ENCODE measurements at places on chromosomes 4 and X. TPM values are rescaled to one million over a fixed set of nuclear protein-coding genes. Genes with fewer than 3 reads are reported as not detected.
A peak's percentile ranks its signal among the peaks of the same experiment; 100 is the strongest.

DNA sequence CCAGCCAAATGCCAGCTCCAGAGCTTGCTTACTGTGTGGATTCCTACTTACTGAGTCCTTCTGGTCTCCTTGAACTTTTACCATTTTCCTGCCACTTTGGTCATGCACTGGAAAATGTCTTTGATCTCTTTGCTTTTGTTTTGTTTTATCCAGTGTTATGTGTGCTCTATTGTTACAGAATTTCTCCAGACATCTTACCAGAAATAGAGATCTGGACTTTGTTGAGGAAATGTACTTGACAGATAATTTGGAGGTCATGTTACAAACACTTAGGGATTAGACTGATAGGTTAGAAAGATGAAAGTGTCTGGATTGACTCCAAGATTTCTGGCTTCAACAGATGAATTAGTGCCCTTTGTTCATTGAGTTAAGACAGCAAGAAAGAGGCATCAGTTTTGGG, 5.7 kb upstream of the ZNF330 start:
- DNase-seq: no peak

DNA sequence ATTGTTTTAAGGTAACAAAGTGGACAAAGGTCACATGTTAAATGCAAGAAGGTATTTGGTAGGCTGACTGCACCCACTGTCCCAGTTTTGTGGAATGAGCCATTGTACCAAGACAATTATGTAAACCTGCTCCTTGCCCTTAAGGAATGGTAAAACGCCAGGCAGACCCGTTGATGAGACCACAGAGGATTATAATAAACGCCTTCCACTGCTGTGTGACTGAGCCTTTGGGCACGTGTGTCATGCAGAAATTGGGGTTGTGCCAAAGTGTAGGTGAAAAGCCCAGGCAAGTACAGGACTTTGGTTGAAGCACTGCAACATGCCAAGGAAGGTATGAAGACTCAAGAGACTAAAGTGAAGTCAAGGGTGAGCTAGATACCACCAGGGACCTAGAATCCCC, 59.7 kb downstream of the LRRC66 start:
- no peak for DNase-seq

DNA sequence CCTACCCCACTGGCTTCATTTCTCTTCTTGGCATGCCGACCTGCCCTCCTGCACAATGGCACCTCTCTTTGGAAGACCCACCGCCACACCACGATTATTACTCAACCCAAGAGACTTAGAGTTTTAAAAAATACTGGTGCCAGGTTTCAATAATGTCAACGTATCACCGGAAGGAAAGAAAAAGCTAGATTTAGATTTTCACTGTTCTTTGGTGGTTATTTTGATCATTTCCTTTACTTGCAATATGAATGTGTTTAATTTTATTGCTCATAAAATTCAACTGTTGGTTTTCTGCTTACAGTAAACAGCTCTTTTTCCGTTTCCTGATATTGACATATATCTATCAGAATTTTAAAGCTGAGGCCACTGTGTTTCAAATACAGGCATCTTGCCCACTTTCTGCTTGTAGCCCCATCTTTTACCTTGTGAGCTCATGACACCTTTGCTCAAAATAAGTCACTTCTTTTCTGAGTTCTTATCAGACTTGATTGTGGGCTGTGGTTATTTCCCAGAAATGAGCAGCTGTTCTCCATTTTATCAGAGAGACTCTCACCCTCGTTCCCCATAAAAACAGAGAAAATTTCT, 439.1 kb downstream of the INPP4B start:
- DNase-seq: no peak

Gene DDX3X
- 96.4 TPM for total RNA-seq

Gene CFP
- total RNA-seq: 4.2 TPM

- DNase-seq: no peak
Measured at GRCh38 chr4:176814770-176815169, 22.0 kb upstream of the VEGFC start.

Gene GLRA3
- total RNA-seq: 1.1 TPM

DNA sequence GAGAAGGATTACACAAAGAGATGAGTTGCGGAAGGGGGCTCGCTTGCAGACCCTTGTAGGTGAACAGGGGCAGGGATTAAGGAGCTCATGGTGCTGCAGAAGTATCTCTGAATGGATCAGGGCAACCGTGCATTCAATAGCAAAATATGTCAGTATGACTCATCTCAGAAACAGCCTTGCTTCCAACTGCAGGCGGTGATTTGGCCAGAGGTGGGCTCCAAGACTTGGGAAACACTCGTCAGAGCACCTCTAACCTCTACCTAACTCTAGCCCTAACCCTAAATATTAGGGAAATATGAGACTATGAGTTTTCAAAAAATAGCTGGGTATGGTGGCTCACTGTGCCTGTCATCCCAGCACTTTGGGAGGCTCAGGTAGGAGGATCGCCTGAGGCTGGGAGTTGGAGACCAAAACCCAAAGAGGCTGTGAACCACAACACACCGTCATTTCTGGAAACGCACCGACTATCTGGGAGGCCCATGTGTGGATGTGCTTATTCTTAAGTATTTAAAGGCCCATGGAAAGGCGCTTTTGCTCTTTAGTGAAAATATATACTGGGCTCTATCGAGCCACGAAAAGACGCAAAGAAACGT, 102.6 kb downstream of the DHRSX start:
- DNase-seq: no peak

GRCh38 chr4:177322881-177323280, 13.2 kb downstream of the NEIL3 start:
- no peak for DNase-seq

Gene GPR119
- not detected for total RNA-seq

DNA sequence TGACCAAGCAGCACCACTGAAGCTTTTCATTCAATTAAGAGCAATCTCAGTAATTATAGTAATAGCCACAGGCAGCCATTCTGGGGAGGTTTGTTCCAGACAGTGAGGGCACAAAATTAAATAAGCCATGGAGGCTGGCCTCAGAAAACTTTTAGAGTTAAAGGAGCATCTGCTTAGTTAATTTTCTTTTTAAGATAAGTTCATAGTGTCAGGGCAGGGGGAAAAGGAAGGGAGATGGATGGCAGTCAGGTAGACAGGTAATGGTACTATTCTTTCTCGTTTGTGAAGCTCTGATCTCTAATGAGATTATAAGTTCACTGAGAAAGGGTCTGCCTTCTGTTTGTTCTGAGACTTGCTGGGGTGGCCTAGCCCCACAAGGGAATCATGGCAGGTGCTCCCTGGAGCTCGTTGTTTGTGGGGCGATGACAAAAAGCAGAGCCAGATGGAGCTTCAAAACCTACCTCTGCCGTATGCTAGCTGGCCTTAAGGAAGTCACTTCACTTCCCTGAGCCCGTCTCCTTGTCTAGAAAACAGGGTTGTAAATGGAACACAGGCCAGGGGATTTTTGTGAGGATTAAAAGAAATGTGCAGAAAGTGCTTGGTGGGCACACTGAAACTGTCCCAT, 44.6 kb upstream of the FGFBP2 start:
- no peak for DNase-seq

- DNase-seq: no peak
Measured at GRCh38 chr4:88705805-88706492, 8.3 kb upstream of the NAP1L5 start.

Gene STPG2
- total RNA-seq: not detected

DNA sequence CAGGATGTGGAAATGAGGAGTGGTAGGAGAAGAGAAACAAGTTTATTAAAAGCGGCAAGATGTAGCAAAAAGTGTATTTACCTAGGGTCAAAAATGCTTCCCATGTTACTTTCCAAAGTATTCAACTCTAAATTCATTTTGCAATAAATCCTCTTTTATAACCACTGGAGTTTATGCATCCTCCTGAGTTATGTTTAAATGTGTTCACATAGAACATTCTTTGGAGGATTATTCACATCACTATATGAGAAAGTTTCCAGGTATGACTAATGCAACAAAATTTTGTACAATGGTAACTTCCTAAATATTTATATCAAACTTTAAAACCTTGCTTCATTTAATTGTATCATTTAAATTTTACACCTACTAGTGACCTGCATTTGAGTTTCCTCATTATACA, 870.6 kb upstream of the SLIT2 start:
- no peak for DNase-seq

GRCh38 chrX:64536736-64537135, 141.5 kb upstream of the MTMR8 start:
- no peak for DNase-seq

Gene ARSJ
- total RNA-seq: not detected

DNA sequence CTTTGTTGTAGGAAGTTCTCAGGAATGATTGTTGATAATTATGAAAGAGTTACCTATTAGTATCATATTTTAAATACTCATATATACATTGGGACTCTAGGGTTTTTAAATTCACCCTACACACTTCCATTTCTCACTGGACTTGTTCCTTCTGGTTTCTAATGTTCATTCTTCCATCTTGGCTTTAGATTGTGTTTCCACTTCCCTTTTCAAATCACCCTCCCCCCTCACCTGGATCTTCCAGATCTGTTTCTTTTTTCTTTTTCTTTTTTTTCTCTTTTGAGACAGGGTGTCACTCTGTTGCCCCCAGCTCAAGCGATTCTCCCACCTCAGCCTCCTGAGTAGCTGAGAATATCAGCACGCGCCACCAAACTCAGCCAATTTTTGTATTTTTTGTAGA, 6.7 kb upstream of the KIT start:
- DNase-seq: no peak

DNA sequence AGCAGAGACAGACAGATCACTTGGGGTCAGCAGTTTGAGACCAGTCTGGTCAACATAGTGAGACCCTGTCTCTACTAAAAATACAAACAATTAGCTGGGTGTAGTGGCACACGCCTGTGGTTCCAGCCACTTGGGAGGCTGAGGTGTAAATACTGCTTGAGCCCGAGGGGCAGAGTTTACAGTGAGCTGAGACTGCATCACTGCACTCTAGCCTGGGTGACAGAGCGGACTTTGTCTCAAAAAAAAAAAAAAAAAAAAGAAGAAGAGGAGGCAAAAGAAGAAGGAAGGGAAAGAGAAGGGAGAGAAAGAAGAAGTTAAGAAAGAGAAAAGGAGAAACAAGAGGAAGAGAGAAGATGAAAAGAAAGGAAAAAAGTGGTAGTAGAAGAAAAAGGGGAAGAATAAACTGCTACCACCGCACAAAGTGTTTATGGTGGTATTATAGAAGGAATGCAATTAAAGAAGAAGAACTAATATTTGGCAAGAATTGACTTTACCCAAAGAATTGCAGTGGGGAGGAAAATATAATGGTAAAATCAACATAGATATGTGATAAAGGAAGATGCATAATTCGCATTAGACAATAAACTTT, 19.6 kb upstream of the NSUN7 start:
- DNase-seq: no peak

GRCh38 chr4:1318488-1319213, 28.4 kb upstream of the UVSSA start:
- no peak for DNase-seq

DNA sequence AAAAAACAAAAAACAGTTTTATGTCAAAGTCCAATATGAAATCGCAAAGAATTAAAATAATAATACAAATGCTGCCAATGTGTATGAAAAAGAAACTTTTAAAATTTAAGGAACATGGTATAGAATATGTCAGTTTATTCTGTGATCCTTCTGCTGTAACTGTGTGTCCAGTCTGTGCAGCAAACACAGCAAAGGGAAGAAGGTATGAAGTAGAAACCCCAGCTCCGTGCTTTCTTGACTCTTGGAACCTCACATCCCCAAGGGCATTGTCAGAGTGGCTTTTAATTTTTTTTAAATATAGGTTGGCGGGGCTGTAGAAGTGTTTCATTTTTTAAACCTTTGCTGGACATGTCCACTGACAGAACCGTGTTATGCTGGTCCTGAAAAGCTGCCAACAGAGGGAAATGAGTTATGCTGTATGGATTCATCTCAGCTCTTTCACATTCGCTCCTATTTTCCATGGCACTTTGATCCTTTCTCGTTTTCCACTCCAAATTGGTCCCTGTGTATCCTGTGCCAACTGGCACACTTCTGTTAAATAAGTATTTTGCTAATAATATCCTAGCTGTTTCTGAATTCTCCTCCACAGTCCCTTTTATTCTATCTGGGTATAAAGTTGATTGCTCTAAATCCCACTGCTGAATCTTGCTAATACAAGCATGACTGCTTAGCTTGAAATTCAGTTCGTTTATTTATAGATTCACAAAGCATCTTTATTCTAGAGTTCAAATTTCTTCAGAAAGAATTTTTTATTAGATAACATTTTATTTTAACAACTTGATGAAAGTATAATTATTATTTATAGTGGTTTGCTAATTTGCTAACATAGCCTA, 127.0 kb upstream of the DDIT4L start:
- DNase-seq: no peak

Gene TXK
- 0.11 TPM for total RNA-seq

DNA sequence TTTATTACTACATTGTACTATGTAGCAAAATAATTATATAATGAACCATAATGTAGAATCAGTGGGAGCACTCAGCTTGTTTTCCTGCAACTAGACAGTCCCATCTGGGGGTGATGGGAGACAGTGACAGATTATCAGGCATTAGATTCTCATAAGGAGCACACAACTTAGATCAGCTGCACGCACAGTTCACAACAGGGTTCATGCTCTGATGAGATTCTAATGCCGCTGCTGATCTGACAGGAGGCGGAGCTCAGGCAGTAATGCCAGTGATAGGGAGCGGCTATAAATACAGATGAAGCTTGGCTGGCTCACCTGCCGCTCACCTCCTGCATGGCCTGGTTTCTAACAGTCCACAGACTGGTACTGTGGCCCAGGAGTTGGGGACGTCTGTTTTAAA, 199.2 kb downstream of the MAB21L2 start:
- no peak for DNase-seq

DNA sequence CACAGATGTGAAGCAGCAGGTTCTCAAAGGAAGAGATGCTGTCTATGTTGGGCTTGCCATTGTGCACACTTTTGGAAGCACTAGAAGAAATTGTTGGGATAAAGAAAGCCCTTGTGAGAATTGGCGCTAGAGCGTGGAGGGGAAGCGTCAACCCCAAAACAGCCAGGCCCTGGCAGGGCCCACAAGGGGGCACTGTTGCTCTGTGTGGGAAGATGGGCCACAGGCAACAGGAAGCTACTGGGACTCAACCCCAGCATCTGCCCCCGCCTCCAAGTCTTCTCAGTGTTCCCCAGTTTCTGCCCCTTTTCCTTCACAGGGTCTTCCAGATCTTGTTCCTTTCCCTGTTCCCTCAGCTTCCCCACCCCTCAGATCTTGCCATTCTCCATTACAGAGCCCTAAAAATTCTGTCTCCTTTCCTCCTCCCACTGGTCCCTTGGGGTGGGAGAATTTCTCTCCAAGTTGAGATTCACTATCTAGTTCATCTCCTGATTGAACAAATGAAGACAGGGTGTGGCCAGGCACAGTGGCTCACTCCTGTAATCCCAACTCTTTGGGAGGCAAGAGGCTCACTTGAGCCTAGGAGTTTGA, 85.5 kb downstream of the STARD8 start:
- DNase-seq: peak; percentile 44
